ENCODE measurements at places on chromosomes 11 and 22.

- no peak for DNase-seq
These were observed 149.5 kb downstream of the PGR start for GRCh38 chr11:100980156-100980555.

DNA sequence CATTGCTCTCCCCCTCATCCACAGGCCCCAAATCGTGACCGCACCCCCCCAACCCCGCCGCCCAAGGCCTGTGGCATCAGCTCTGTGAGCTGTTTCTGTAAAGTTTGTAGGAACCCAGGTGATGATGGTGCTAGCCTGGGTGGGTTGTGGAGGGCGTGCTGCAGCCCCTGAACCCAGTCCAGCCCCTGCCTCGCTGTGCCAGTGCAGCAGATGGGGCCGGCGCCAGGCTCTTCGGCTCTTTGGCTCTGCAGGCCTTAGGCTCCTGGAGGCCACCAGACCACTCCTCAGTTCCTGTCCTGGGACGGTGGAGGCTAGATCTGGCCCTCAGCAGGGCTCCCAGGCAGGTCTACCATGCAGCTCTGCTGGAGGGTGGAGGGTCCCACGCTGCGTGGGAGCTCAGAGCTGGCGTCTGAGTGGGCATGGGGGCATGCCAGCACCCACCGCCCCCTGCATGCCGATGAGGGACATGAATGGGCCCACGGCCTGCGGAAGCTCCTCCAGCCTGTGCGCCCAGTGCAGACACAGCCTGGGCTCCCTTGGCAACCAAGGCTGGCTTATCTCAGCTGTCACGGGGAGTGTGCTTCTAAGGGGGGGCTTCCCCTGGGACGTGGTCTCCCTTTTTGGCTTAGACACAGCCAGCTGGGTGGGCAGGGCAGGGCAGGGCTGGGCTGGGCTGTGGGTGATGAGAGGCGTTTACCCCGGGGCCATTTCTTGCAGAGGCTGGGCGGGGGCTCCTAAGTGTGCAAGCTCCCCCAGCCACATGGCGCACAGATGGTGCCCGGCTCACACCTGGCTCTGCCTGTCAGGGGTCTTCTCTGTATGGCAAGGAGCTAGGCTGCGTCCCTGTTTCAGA is 1187.6 kb downstream of the BRD1 start:
- no peak for DNase-seq

DNA sequence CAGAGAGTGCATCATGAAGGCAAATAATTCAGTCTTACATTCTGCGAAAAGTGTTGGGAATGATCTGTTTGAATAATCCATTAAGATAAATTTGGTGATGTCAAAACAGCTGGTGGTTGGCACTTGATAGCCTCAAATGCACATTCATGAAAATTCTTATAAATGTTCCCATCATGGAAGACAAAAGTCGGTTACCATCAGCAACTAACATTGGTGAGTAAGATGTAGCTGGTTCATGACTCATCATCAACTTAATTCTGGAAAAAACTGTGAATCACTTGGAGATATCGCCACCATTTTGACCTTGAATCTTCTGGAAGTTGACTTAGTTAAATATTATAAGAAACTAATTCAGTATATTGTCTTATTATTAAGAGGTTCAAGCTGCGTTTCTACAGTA is 11.2 kb downstream of the CRYBB1 start:
- no peak for DNase-seq

DNA sequence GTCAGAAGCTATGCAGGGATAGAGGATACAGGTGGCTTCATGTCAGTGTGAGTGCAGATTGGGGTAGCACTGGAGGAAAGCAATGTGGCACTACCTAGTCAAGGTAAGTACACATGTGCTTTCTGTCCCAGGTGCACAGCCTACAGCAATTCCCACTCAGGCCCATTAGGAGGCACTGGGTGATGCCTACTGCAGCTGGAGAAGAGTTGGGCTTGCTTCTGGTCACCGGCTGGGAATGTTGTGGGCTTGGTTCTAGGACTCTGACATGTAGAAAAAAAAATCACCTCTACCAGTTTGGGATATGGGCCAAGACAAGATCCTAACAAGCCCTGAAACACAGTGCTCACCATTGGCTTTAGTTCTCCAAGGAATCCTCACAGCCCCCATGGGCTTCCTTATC is 69.7 kb downstream of the TENM4 start:
- no peak for DNase-seq

GRCh38 chr11:94658888-94659287 is 91.7 kb downstream of the PIWIL4 start:
- DNase-seq = no peak

DNA sequence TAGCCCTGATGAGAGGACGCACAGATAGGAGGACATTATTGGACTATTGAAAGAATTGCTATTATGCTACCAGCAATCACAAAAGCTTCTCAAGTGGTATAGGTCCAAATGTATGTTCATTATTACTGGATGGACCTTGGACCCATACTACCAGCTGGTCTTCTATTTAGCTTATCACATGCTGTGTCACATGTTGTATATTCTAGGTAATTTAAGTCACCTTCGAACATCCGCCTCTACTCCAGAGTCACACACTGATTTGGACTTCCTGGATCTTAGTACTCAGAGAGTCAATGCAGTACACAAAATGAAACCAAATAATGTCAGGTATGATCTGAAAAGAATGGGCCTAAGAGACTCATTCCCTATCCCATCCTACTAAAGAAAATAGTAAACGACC is 534.0 kb upstream of the API5 start:
- DNase-seq = no peak

DNA sequence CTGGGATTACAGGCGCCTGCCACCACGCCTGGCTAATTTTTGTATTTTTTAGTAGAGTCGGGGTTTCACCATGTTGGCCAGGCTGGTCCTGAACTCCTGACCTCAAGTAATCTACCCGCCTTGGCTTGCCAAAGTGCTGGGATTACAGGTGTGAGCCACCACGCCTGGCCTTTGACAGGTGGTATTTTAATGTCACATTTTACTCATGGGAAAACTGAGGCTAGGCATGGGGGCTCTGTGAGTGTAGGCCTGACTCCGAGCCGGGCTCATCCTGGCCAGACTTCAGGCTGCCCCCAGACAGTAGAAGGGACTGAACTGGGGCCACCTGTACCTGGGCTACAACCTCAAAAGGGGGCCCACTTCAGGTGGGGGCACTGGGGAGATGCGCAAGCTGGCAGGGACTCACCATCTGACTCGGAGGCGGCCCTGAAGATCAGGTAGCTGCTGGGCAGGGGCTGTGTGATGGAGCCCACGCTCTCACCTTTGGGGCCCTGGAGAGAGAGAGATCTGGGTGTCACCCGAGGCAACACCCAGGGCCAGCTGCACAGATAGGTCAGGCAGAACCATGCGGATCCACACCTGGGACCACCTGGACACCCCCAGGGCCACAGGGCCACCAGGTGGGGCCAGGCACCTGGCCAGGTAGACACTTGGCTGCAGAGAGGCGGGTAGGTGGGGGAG is 45.8 kb downstream of the OSBPL5 start:
- DNase-seq = no peak

GRCh38 chr11:83760932-83761331 is 474.8 kb upstream of the CCDC90B start:
- DNase-seq = no peak

DNA sequence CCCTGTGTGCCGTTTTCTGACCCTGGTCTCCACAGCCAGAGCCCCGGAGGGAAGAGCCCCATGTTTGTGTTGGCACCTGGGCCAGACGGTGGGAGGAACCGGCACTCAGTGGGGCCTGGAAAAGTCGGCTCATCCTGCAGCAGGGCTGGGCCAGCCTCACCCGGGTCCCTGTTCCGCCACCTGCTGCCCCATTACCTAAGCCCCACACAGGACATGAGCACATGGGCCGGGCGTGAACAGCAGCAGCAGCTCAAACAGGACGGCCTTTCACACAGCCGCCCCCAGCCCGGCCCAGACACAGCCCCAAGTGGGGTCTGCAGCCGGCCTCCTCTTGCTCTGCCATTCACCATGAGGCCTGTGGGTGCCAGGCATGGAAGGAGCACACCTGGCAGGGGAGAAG is 302.4 kb downstream of the MN1 start:
- DNase-seq = no peak

DNA sequence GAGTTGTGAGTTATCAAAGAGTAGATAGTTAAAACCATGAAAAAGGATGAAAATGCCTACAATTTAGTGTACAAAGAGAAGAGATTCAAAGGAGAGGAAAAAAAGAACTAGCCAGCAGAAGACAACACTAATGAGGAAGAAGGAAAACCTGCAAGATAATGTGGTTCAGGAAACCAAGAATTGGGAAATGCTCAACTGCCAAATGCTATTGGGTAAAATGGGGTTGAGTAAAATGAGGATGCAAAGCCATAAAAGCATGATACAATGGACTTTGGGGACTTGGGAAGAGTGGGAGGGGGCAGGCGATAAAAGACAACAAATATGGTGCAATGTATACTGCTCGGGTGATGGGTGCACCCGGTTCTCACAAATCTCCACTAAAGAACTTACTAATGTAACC is 7.6 kb upstream of the OR52K2 start:
- no peak for DNase-seq

GRCh38 chr11:39810358-39810757 is 1649.1 kb downstream of the LRRC4C start:
- DNase-seq = no peak

DNA sequence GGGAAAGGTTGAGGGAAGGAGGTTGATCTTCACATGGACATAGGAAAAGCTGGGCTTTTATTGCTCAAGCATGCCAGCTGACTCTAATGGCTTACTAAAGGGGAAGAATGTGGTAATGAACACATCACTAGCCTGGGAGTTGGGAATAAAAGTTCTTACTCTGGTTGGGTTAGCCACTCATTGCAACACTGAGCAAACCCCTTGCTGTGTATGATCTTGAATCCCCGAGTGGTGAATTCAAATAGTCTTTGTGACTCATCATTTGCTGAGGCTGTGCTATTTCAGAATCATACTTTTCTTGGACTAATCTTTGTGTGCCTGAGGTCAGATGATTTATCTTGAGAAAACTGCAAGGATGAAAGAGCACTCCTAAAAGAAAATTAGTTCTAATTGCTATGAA is 304.1 kb upstream of the ANO5 start:
- DNase-seq = no peak

- no peak for DNase-seq
These were observed 16.4 kb upstream of the KCTD14 start for GRCh38 chr11:78039391-78039918.

DNA sequence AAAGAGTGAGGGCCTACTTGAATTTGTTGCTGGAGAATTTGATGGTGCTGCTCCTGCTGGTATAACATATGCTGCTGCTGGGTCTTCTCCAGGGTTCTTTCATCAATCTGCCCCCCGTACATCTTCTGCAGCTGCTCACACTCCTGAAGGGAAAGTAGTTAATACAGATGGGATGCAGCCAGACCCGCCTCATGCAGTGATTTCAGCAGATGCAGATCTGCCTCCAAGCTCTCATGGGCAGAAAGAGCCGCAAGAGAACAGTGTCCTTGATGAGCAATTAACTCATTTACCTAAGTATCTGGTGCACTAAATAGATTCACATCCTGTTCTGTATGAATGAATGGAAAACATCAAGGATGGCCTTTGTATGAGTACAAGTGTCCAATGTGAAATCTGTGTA is 24.8 kb upstream of the APOA1 start:
- DNase-seq = no peak

DNA sequence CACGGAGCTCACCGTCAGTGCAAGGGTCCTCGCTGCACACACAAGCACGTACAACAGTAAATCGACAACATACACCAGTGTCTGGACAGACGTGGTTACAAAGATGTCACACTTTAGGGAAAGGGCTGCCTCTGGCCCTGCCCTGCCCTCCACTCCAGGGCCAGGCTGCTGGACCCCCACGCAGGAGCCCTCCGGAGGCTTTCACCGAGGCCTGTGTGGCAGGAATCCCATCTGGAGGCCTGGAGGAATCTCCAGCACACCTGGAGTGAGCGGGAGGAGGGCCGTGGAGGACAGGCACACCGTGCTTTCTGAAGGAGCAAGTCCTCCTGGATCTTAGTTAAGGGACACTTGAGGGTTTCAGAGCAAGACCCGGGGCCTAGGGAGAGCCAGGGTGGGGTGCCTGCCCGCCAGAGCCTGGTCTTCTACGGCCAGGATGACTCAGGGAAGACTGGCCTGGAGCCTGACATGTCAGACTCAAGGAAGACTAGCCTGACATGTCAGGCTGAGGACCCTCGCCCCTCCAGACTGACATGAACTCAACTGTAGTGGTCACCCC is 2.1 kb upstream of the PIM3 start:
- DNase-seq = no peak

GRCh38 chr11:26043665-26044064 is 288.3 kb upstream of the ANO3 start:
- no peak for DNase-seq

GRCh38 chr22:45531441-45532234 is 29.0 kb downstream of the FBLN1 start:
- DNase-seq = no peak

DNA sequence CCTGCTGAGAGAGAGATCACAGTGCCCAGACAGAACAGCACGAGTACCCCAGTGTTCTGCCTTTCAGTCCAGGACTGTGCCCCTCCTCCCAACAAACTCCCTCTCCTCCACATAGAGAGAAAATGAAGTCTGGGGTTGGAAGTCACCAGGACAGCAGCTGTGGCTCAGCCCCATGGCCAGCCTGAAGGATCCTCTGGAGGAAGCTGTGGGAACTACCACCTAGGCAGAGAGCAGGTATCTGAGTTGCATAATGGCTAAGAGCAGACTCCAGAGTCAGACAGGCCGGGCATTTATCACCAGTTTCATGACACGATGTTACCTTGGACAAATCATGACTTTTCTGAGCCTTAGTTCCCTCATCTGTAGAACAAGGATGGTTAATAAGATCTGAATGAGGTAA is 61.2 kb upstream of the RRAS2 start:
- no peak for DNase-seq

- no peak for DNase-seq
These were observed 2.5 kb downstream of the USP2 start for GRCh38 chr11:119378851-119379465.

GRCh38 chr11:75472081-75472732 is 39.2 kb upstream of the KLHL35 start:
- DNase-seq = no peak
